ENCODE measurements at places on chromosomes 1 and 21.
A peak's percentile ranks its signal among the peaks of the same experiment; 100 is the strongest.

- no peak for DNase-seq
These were observed 120.8 kb upstream of the ADGRL2 start for GRCh38 chr1:81679942-81680341.

DNA sequence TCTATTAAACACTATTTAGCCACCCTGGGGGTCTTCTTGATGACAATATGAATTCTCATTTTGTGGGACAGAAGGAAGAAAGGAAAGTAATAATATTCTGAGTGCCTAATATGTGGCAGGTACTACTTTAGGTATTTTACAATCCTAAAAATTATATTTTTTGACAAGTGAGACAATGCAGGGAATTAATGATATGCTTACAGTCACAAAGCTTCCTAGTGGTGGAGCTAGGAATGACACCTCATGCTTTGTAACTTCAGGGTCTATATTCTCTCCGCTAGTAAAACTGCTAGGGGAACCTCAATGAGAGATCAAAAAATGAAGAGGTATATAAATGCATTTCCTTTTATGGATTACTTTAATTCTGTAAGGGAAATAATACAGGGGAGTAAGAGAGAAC lies 44.3 kb downstream of the TPR start:
- no peak for DNase-seq

DNA sequence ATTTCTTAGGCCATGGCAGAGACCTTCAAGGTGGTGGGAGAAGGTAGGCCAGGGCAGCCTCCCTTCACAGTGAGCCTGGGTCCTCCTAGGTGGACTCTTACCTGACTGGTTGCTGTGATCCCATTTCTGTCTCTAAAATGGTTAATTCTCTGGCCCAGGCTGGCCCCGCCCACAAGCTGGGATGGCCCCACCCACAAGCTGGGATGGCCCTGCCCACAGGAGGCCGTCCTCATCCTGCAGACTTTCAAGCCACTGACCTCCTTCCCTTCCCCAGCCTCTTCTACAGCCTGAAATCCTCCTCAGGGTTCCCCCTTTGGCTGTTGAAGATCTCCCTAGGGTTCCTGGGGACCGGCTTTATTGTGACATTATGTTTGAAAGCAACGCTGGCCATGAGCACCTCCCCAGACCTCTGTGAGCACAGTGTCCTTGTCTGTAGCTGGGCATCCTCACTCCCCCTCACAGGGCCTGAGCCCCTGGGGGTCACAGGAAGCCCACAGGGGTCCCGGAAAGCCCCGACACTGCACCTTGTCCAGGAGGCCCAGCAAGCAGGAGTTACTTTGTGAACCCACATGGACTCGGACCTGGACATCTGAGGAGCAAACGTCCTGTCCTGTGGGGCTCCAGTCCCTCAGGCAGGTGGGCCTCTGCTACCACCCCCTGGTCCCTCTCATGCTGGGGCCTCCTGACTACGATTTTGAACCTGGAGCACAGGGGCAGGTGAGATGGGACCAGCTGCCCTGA lies 621.7 kb downstream of the MATN1 start:
- DNase-seq, result no peak

DNA sequence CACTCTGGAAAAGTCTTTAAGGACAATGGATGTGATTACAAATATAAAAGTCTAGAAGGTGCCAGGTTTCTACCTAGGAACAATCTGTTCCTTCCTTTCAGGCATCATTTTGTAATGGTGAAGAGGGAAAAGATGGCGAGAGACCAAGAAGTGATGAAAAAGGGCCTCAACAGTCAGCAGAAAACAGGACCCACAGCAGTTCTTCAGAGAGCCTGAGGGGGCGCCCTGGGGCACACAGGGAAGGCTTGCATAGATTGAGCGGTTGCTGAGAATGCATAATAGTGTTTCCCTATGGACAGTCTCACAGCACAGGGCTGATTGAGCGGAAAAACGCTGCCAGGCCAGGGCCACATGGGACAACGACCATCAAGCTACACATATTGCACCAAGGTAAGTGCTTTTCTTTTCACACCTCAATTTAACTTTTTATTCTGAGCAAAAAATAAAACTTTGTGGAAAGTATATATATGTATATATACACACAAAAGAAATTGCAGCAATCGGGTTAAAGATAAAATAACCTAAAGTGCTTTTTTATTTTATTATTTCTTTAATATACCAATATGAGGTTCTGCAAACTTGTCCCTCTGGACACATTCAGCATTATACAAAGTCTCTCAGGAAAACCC lies 3.1 kb upstream of the YRDC start:
- peak; percentile 73 for DNase-seq

DNA sequence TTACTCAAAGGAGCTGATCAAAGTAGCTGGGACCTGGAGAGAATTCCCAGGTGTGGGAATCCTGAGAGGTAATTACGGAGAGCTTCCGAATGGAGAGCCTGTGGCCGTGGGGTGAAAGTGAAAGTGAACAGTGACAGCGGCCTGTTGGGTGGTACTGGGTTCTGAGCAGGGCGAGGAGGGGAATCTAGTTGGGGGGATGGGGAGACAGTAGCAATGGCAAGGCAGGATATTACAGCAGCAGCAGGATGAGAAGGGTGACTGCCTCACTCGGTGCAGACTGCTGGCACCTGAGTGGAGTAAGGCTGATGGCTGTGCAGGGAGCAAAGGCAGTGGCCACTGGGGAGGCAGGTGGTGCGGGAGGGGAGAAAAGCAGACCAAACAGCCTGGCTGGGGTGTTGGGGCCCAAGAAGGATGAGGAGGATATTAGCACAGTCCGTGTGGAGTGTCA lies 70.3 kb upstream of the PRDX6 start:
- DNase-seq, result no peak

GRCh38 chr21:15514073-15514946 lies 215.5 kb upstream of the USP25 start:
- no peak for DNase-seq

- no peak for DNase-seq
These were observed 39.0 kb downstream of the TBX19 start for GRCh38 chr1:168319691-168320090.

DNA sequence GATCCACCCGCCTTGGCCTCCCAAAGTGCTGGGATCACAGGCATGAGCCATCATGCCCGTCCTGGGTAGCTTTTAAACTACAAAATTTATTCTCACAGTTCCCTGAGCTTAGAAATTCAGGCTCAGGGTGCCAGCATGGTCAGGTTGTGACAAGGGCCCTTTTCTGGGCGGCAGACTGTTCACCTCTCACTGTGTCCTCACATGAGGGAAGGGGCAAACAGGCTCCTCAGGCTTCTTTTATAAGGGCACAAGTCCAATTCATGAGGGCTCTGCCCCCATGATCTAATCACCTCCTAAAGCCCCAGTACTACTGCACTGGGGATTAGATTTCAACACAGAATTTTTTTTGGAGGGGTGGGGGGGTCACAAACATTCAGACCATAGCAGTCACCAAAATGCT lies 36.8 kb downstream of the GNG4 start:
- DNase-seq, result no peak

DNA sequence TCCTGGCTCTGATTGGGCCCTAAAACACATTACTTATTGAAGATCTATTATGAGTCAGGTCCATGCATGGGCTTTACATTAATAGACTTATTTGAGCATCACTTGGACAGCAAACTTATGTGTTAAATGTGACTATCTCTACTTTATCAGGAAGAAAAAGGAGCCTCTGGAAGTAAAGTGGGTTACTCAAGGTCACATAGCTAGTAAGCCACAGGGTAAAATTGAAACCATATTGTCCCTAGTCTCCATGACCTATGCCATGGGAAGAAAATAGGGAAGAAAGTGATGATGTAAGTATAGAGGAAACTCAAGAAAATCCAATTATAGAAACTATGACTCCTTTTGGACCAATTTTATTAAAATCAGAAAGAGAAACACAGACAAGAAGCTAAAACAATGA lies 555.3 kb downstream of the NUF2 start:
- DNase-seq, result no peak

GRCh38 chr1:90716243-90716551 lies 905 bp downstream of the BARHL2 start:
- DNase-seq, result no peak

DNA sequence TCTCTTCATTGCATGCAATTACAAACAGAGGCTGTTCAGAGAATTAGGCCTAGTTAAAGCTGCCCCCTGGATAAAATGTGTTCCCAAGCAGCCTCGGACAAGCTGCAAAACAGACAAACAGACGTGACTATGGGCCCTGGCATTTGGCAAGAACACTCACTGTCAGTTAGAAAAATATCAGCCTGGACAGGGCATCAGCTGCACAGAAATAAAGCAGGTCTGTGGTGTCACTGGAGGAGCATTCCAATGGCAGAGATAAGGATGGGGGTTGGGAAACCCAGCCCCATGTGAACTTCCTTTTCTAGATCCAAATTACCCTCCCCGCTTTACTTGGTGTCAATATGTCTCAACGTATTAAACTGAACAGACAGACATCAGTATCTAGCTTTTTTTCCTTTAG lies 177.1 kb downstream of the GPATCH2 start:
- no peak for DNase-seq

DNA sequence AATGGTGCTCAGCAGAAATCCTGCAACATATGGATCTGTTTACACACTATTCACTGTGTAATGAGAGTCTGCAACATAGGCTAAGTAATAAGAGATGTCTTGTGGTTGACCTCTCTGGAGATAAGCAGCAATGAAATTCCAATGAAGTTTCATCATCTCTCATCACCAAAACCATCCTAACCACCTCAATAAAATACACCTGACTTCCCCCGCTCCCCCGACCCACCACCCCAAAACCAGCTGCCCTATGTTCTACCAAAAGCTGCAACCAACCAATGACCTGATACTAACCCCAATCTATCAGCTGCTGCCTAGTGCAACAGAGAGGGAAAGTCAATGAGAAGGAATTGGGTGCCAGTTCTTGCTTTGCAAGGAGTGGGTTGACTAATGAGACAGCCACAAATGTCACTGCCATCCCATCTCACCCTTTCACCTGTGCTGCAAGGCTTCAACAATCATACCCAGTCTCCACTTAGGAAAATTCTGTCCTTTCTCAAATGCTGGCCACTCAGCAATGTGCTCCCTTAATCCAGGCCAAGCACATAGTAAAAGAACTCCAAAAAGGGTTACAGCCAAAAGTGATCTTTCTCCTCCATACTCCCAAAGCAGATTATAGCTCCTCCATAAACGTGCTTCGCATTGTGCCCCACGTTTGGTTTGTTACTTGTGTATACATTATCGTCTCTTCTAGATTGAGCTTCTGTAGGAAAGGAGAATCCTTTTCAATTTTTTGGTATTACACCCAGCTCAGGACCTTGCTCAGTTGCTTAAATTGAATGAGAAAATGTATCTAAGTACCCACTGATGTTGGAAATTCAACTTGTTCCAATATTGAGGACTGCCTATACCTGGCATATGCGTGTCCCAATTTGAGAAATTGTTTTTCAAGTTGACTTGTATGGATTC lies 29.0 kb downstream of the MRPL39 start:
- no peak for DNase-seq

GRCh38 chr1:200874694-200875093 lies 1.9 kb downstream of the GPR25 start:
- DNase-seq, result no peak

DNA sequence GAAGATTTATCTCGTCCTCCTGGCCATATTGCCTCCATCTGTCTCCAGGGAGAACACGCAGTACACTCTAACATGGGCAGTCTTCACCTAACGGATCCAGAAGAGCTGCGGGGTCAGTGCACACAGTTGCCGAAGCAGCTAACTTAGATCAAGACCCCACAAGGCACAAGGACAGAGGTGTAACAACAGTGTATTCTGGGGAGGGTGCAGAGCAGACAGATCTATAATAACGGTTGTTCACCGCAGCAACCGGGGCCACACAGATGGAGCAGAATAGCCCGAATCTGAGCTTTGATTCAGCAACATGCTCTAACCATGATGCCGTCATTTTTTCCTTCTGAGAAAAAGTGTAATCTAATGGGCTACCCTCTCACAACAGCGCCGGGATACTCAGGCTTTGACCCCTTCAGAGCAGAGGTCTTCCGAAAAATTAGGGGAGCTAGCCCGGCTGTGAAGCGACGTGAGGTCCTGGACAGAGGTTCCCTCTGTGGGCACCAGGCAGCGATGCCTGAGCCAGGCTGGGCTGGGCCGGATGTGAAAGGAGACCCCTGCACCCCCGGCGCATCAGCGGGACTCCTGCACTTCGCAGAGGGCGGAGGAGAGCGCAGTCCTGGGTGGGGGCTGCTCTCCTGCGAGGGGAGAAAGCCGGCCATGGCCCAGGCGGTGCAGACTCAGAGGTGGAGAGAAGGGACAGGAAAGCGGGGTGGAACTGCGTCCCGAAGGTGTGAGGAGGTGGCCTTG lies 57.5 kb downstream of the BCL9 start:
- DNase-seq, result no peak

DNA sequence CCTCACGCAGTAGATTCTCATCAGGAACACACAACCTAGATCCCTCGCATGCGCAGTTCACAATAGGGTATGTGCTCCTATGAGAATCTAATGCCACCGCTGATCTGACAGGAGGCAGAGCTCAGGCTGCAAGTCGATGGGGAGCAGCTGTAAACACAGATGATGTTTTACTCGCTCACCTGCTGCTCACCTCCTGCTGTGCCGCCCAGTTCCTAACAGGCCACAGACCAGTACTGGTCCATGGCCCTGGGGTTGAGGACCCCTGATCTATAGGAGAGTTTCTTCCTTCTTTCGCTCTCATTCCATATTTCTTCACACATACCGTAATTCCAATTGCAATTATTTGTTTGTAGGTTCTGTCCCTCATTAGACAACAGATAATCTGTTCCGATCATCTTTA lies 103.4 kb downstream of the CLEC20A start:
- DNase-seq, result no peak

GRCh38 chr1:116808848-116809508 lies 54.7 kb downstream of the CD2 start:
- DNase-seq, result no peak

GRCh38 chr1:171335964-171336363 lies 22.0 kb downstream of the FMO4 start:
- DNase-seq, result no peak

GRCh38 chr1:204996981-204997380 lies 46.0 kb upstream of the CNTN2 start:
- DNase-seq, result no peak

- no peak for DNase-seq
These were observed 351.0 kb upstream of the NFIA start for GRCh38 chr1:60731321-60731720.

DNA sequence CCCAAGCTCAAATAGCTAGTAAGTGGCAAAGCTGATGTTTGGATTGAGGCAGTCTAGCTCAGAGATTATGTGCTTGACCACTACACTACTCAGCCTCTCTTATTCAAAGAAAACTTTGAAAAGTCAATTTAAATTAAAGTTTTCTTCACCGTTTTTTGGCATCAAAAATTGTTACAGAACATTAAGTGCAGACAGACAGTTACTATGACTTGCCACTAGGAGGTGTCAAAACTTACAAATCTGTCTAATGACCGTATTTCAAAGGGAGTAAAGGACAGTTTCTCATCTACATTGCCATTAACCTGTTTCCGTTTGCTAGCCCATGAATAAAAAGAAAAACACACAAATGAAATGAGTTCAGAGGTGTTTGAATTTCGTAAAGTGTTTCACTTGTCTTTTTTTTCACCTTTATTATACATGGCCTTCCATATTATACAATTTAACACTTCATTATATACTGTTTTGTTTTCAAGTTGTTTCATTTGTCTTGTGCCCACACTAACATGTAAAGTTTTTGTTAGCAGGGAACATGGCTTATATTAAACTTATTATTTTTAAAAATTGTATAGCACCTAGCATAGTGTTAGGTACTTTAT lies 57.4 kb upstream of the MTF2 start:
- DNase-seq, result peak; percentile 33

- no peak for DNase-seq
These were observed 144.5 kb upstream of the SMYD2 start for GRCh38 chr1:214136324-214136919.
